ENCODE measurements at places on chromosomes 2 and 18.

DNA sequence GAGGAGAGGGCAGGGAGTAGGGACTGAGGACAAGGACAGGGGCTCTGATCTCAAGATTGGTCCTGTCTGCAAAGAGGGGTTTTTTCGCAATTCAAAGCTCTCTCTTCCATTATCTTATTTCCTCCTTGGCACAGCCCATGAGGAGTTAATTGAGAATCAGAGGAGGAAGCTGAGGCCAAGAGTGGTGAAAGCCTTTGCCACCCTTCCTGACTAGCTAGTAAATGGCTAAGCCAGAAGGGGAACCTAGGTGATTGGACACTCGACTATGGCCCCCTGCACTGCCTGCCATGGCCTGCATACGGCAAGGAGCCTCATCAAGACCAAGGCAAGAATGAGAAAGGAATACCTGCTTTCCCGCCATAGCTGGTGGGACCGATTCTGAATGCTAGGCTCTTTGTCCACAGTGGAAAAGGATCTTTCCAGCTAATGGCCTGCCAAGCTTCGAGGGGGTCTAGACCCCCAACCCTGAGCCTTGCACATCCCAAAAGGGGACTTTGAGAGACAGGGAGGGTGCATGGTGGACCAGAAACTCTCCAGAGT is 237.9 kb downstream of the HAUS1 start:
- DNase-seq: no peak

- DNase-seq: no peak
These were observed 192.8 kb upstream of the RAB12 start for GRCh38 chr18:8416212-8417019.

- no peak for DNase-seq
These were observed 106.1 kb downstream of the MYO1B start for GRCh38 chr2:191351298-191351697.

- no peak for DNase-seq
These were observed 339.4 kb downstream of the DCC start for GRCh38 chr18:52679354-52679753.

DNA sequence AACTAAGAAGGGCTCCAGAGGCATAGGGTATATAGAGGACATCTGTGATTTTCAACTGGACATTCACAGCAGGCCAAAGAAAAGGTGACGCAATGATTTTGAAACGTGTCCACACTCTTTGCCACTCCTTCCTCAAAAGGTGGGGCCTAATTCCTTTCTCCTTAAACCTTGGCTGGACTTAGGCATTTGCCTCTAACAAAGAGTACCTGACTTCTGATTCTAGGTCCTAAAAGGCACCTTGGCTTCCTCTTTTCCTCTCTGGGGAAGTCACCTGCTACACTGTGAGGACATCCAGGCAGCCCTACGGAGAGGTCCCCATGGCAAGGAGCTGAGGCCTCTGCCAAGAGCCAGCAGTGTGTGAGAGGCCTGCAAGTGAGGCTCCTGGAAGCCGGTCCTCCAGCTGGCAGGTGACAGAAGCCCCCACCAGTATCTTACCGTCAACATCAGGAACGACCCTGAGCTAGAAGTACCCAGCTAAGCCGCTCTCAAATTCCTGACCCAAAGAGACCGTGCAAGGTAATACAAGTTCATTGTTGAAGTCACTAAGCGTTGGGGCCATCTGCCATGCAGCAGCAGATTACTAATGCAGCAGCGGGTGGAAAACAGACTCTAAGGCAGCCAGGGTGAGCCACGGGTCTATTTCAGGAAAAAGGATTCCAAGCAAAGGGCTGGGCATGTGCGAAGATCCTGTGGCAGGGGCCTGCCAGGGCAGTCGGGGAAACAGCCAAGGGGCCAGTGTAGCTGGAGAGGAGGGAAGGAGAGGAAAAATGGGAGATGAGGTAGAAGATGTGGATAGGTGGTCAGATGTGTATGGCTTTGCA is 7.4 kb upstream of the HES6 start:
- no peak for DNase-seq

DNA sequence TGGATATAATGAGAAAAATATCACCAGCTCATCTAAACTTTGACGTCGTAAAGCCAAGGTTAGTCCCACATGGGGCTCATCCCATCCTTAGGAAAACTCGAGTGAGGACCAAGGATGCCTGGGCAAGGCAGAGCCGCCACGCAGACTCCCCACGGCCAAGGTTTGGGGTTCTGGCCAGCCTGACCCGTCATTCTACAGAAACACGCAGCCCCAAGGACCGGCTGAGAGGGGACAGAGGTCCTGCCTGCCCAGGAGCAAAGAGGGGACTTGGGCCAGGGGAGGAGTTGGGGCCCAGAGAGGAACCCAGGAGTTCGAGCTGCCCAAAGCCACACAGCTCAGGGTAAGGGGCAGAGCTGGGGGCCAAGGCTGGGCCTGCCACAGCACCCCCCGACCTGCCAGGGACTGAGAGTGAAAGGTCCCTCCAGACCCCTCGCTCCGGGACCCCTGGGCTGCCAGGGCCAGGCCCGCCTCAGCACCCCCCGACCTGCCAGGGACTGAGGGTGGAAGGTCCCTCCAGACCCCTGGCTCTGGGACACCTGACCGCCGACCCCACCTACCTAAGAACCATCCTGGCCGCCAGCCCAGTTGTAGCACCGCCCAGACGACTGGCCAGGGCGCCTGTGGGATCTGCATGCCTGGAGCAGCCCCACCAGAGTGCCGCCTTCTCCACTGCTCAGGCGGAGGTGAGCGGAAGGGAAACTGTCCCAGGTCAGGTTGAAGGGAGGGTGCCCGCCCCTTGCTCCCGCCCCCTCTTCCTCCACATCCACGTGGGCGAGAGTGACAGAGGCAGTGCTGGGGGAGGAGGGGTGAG is at the start of gene PDCD1:
TSS of gene PDCD1 (minus strand) at position 689 of the 811 bp plus-strand sequence. CDS start at position 633, 56 bp downstream.
- no peak for DNase-seq

- DNase-seq: peak; percentile 51
These were observed 3.3 kb downstream of the KLHL30 start for GRCh38 chr2:238141541-238142318.

GRCh38 chr2:85601771-85602475 is 575 bp downstream of the TMEM150A start:
- no peak for DNase-seq

DNA sequence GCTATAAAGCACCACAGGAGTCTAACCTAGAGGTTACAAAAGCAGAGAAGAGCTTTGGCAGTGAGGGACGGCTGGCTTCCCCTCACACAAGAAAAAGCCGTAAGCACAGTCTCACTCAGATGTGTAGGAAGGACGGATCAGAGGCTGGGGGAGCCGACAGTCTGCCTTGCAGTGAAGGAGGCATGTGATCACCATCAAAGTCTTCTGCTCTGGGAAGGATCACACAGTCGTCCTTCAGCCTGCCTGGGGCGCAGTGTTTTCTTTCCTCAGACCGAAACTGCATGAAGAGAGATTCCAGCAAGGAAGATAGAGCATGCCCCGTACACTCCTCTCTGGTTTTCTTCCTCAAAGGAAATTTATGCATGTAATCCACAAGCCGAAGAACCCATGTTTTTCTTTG is 24.1 kb downstream of the GATA6 start:
- DNase-seq: no peak

- DNase-seq: no peak
These were observed 362.2 kb upstream of the KCNH7 start for GRCh38 chr2:163200741-163201140.

DNA sequence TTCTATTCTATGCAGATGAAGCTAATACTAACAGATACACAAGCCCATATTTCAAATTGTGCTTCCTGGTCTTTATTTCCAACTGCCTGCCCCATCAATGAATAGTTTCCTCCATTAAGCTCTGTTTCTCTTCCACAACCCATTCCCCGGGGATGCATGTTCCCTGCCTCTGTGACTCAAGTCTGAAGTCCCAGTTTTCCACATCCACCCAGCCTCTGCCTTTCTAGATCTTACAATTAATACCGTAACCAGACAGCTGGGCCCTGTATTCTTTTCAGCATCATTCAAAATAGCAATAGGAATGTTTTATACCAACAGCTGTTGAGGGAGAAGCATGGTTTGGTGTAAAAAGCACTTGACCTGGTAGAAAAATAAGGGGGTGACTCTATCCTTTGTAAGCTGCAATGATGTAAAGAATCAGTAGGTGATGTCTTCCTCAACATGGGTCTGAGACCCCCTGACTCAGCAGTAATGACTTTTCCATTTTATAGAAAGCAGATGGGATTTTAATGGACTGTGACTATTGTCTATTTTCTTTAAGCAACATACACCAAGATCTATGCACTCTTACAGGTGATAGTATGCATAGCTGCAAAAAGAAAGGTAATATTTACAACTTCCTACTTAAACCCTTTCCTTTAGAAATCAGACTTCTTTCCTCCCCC is 46.1 kb upstream of the DAPL1 start:
- DNase-seq: no peak

- DNase-seq: no peak
These were observed 135.5 kb downstream of the MYO3B start for GRCh38 chr2:170313347-170313991.

DNA sequence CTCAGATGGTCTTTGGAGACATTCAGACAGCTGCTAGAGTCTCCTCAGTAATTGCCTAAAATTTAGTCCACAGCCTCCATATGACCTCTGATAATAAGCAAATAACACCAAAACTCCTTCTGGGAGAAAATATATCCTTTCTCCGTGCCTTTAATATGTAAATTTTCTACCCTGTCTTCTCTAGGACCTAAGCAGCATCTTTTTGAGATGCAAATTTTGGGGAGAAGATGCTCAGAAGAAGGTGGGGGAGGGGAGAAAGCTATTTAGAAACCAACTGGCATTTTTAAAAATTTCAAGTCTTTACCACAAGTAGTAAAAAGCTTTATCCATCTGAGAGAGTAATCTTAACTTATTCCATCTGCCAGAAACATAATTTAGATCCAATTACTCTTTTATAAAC is 120.4 kb upstream of the MSH6 start:
- no peak for DNase-seq

- DNase-seq: no peak
These were observed 15.9 kb downstream of the FBXO41 start for GRCh38 chr2:73268366-73268829.

- no peak for DNase-seq
These were observed 79.2 kb upstream of the PXDN start for GRCh38 chr2:1823187-1824169.

DNA sequence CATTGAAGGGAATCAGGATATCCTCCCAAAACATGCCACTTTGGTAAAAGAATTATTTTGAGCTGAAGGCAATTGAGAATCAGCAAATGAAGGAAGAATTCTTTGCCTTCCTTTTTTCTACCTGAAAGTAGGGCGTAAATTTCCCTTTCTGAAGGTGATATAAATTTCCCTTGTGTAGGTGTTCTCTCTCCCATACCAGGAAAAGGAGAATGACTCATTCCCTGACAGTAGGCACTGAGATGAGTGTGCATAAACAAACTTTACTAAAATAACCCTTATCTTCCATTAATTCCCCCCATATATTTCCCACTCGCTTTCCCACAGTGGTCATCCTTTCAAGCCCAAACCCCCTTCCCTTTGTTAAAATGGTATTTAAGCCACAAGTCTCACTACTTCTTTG is 1339.0 kb downstream of the LRP1B start:
- DNase-seq: no peak

DNA sequence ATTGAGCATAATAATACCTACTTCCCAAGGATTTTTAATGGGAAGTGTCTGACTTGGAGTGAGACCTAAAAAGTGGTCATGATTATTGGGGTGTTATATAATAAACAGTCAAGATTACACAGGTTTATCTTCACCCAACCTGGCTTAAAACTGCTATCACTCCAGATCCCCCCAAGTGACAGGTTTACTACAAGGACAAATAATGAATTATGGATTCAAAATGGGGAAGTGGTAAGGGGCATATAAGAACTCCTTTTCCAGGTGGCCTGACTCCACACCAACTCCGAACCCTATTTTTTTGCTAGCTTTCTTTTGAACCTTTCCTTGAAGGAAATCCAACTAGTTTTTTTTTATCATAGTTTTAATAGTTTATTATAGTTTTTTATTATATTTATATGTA is 663.0 kb upstream of the FANCL start:
- no peak for DNase-seq

DNA sequence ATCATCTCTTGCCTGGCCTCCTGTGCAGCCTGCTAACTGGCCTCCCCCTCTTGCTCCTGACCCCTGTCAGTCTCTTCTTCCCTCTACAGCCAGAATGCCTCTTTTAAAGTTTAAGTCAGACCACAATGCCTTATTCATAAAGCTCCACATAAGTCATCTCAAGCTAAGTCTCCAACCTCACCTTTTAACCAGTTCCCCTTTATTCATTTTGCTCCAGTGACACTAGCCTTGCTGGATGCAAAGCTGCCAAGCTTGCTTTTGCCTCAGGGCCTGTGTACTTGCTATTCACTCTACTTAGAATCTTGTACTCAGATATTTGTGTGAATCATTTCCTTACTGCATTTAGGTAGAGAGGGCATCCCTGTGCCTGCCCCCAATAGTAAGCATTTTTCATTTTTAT is 180.9 kb downstream of the PDE1A start:
- no peak for DNase-seq

DNA sequence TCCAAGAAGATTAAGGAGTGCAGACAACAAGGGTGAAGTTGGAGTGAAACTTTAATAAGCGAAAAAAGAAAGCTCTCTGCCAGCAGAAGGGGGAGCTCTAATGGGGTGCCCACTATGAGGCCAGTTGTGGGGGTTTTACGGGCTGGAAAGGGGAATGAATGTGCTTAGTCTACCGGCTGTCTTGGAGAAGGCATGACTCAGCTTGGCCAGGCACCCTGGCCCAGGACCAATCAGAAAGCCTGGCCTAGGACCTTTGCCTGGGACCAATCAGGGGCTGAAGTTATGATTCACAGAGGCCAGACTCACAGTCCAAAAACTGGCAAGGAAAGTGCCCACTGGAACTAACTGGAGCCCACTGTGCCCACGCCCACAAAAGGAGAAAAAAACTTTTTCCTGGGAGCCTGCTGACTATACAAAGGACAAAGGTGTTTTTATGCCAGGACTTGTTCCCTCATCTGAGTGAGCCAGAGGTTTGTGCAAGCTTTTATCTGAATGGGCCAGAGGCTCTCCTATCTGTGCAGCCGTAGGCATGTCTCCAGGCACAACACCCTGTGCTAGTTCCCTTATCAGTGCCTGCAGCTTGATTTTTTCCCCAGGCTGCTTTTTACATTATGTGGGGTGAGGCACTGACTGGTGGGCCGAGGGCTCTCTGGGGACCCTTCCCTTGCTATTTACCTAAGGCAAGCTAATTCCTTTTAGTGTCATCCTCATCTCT is 18.6 kb downstream of the CMPK2 start:
- DNase-seq: no peak

- no peak for DNase-seq
These were observed 235.6 kb upstream of the CDH2 start for GRCh38 chr18:28412521-28412920.

DNA sequence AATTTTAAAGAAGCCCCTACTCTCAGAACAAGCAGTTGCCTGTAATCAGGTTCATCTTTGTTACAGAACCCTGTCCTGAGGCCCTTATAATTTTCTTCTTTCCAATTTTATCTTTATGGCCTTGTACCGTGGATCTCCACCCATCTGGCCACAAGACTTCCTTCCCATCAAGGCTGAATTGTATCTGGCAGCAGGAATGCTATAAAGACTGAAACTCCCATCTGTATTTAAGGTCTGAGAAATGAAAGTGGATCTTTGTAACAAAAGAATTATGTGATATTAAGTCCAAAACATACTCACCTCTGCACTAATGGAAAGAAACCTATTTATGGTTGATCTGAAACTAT is 91.8 kb downstream of the METTL8 start:
- DNase-seq: no peak

GRCh38 chr2:52732849-52733395 is 1034.7 kb upstream of the CHAC2 start:
- no peak for DNase-seq

- no peak for DNase-seq
These were observed 88.4 kb downstream of the ICOS start for GRCh38 chr2:204024906-204025475.

- no peak for DNase-seq
These were observed 100.9 kb downstream of the BAZ2B start for GRCh38 chr2:159515441-159515840.
